ENCODE measurements at places on chromosomes 16 and 17. TPM values are rescaled to one million over a fixed set of nuclear protein-coding genes. Genes with fewer than 3 reads are reported as not detected.

GRCh38 chr16:85461022-85461813 lies 151.9 kb upstream of the GSE1 start:
- H3K27ac ChIP-seq: peak overlapping the region; percentile 40
- no peak overlapping the region for H3K4me3 ChIP-seq
- H3K4me1 ChIP-seq: peaks cover 3% of the 10 kb centered on the region
- no peaks in the 10 kb centered on the region for H3K36me3 ChIP-seq
- no peak for DNase-seq
- H3K27me3 ChIP-seq: no peaks in the 10 kb centered on the region

B9D1 gene
- 28.8 TPM for total RNA-seq

DNA sequence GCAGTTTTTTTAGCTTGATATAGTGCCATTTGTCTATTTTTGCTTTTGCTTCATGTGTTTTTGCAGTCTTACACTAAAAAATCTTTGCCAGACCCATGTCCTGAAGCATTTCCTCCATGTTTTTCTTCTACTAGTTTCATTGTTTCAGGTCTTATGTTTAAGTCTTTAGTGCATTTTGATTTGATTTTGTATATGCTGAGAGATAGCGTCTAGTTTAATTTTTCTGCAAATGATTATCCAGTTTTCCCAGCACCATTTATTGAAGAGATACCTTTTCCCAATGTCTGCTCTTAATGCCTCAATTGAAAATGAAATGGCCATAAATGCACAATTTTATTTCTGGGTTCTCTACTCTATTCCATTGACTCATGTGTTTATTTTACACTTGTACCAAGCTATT lies 40.8 kb upstream of the NACA2 start:
- no peaks in the 10 kb centered on the region for H3K4me1 ChIP-seq
- H3K27ac ChIP-seq: no peak overlapping the region
- H3K27me3 ChIP-seq: no peaks in the 10 kb centered on the region
- DNase-seq: no peak
- H3K36me3 ChIP-seq: no peaks in the 10 kb centered on the region

GRCh38 chr16:22054847-22055590 lies 37.3 kb upstream of the VWA3A start:
- H3K36me3 ChIP-seq: no peaks in the 10 kb centered on the region
- H3K4me1 ChIP-seq: no peaks in the 10 kb centered on the region
- no peak overlapping the region for H3K4me3 ChIP-seq
- no peak for DNase-seq

CORO1A gene
- 14.7 TPM for total RNA-seq

GRCh38 chr17:63647065-63647725 lies 25.0 kb downstream of the MAP3K3 start:
- H3K36me3 ChIP-seq: no peaks in the 10 kb centered on the region
- no peak overlapping the region for H3K4me3 ChIP-seq
- H3K27ac ChIP-seq: peak overlapping the region; percentile 33
- no peaks in the 10 kb centered on the region for H3K27me3 ChIP-seq
- peak; percentile 52 for DNase-seq

- no peaks in the 10 kb centered on the region for H3K36me3 ChIP-seq
- no peak overlapping the region for H3K27ac ChIP-seq
- DNase-seq: no peak
- H3K27me3 ChIP-seq: peaks cover 36% of the 10 kb centered on the region
- peaks cover 4% of the 10 kb centered on the region for H3K4me1 ChIP-seq
Observed at GRCh38 chr17:79182176-79183042, 107.8 kb downstream of the ENGASE start.

Data from prostate gland (tissue), 2 donors.